ENCODE measurements at places on chromosomes 2 and 18.

DNA sequence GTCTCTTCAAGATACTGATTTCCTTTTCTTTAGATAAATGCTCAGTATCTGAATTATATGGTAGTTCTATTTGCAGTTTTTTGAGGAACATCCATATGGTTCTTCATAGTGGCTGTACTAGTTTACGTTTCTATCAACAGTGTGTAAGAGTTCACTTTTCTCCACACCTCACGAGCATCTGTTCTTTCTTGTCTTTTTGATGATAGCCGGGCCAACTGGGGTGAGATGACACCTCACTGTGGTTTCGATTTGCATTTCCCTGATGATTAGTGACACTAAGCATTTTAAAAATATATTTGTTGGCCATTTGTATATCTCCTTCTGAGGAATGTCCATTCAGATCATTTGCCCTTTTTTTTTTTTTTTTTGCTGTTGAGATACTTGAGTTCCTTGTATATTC, 458.8 kb downstream of the SETBP1 start:
- DNase-seq: no peak

- no peak for DNase-seq
Observed at GRCh38 chr2:201983174-201983573, 50.5 kb upstream of the FZD7 start.

DNA sequence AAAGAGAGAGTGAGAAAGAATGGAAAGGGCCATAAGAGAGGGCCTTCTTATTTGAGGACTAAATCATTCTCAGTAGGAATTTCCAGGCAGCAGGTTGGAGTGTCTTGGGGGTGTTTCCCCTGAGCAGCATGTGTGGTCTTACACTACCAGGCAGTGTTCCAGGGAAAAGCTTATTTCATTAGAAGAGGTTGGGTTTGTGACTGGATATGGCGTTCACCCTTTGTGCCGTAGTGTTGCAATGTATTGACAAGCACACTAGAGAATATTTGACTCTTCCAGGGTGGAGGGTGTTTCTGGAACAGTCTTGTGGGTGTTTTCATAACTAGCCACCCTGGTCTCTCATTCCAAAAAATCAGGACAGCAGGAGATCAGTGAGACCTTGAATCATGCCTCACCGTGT, 105.5 kb downstream of the NRP2 start:
- DNase-seq: no peak

DNA sequence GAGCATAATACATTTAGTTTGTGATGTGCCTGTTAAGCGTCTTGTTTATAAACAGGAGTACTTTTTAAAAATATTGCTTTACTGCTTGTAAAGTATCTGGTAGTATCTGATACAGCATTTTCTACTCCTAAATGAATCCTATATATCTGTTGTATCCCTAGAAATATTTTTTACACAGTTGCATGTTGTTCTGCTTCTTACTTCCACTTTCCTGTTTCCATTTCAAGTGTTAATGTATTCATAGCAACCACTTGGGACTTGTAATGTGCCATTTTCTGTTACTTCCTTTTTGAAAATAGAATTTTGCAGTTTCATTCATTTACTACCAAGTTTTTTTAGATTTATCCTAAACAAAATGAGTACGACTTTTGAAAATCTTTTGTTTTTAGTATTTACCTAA, 24.9 kb downstream of the CCNT2 start:
- DNase-seq: no peak

DNA sequence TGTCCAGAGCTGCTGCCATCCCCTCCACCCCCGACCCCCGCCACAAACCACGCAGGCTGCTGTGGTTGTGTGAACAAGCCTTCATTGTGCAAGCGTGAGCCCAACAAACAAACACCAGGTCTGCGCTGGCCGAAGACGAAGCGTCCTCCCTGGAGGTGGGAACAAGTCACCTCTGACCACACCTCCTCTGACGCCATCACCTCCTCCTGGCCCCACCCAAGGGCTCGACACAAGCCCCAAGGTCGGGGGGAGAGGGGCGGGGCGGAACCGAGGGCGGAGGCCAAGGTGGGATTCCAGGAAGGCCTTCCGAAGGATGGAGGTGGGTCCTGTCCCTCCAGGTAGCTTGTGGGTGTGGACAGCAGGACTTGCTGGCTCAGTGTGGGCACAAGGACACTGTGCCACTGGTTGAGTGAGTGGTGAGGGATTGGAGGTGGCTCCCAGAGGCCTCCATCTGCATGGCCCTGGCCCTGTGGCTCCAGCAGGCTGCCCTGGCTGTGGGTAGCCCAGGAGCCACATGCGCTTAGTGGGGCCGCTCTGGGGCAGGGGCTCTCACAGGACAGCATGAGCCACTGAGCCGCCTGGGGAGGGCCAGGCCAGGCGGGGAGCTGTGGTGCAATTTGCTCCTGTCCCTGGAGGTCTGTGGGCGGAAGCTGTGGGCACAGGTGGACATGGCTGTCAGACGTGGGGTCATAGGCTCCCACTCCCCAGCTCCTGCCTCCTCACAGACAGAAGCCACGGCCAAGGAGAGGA, 7.4 kb upstream of the GPR17 start:
- no peak for DNase-seq

DNA sequence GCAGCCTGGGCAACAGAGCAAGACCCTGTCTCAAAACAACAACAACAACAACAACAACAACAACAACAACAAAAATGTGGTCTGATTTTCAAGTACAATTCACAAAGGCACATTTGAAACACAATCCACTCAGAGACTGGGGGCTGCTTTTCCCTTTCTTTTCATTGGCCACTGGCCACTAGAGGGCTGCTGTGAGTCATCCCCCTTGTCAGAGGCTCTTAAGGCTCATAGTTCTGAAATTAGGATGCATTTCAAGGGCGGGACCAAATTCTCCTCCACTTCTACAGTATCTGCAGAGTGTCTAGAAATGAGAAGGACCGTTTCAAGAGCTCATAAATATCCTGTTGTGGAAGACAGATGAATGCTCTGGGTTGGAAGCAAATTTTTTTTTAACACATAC, 285.4 kb downstream of the NRXN1 start:
- peak; percentile 0 for DNase-seq

- no peak for DNase-seq
Observed at GRCh38 chr2:181313845-181314244, 143.3 kb upstream of the ITGA4 start.

DNA sequence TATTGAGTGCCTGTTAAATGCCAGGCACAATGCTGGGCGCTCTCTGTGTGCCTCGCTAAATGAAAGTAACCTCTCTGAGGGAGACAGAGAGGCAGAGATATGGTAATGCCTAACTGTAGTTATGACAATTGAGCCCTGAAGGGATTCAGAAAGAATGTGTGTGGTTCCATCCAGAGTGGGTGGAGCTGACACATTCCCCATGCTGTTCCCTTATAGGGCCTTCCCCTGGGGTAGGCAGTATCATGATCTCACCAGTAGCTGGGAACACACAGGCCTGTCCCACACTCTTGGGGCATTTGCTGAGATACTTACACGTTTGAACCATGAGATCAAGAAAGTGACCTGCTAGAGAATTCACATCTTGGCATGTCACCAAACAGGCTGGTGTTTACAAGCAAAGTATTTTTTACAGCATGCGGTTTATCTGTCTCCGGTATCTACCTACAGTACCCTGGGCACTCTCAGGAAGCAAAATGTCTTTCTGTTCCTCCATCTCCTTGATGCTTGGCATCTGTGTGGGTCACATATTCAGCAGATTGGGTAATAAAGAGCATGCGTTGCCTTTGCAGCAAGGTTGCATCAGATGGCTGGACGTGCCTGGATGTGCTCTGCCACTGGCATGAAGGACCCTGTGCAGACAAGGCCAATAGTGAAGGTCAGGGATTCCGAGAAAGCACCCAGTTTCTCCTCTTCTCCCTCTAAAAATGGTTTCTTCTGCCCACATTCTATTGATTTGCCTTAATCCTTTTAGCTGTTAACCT, 9.4 kb downstream of the CTIF start:
- DNase-seq: no peak

DNA sequence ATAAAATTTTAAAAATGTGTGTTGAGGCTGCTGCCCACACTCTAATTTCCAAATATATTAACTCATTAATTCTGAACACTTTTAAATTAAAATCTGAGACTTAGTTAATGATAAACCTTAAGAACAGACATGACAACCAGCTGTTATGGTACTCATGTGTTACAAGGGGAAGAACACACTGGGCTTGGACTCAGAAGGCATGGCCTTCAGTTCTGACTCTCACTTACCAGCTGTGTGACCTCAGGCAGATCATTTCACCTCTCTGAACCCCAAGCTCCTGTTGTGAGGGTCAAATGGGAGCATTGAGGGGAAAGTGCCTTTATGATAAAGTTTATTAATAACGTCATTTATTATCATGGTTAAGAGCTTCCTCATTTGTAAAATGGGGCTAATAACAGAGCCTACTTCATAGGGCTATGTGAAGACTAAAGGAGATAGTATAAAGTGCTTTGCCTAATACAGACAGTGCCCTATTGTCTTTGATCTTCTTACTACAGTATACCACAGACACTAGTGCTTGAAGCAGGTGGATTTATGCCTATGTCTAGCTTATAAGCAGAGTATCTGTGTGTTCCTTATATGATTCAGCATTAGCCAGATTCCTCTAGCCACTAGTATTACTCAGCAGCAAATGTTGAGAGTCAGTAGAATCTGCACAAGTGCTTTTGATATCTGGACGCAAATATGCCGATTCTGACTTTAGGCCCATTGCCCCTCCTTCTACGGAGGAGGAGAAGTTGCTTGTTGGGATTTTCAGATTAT, 99.6 kb downstream of the SGPP2 start:
- DNase-seq: no peak

GRCh38 chr2:19746137-19746600, 155.6 kb downstream of the TTC32 start:
- DNase-seq: no peak

DNA sequence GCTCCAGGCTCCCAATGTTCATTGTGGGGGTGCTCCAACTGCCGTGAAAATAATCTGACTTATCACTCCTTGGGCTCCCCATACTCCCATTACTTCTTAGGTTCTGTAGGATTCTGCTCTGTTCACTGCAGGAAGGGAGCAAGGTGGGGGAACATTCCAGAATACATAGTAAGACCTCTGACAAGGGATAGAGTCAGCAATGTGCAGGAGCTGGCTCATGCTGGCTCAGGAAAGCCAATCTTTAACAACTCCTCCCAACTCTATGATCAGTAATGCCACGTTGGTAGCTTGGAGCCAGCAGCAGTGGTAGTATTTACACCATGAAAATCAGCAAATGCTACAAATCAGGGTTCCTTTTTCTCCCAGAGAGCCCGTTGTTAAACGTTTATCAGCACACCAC, 44.4 kb downstream of the FECH start:
- no peak for DNase-seq

DNA sequence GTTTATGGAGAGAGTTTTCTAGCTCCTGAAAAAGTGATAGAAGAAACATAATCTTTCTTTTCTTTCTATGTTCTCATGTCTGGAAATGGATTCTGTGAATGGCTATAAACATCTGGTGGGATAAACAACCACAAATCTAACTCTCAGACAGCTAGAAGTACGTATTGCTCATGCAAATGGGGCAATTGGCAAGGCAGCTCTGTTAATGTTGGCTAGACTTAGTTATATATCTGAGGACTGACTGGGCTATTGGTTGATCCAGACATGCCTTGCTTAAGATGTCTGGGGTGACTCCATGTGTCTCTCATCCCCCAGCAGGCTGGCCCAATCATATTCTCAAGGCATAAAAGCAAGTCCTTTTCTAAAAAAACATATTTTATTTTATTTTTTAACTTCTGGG, 939.2 kb upstream of the NRXN1 start:
- DNase-seq: no peak

GRCh38 chr2:127661072-127661649, 14.2 kb downstream of the LIMS2 start:
- no peak for DNase-seq

- DNase-seq: peak; percentile 77
Observed at GRCh38 chr18:48940854-48941611, 9.7 kb downstream of the SMAD7 start.

GRCh38 chr2:154771664-154772284, 73.3 kb downstream of the KCNJ3 start:
- no peak for DNase-seq

DNA sequence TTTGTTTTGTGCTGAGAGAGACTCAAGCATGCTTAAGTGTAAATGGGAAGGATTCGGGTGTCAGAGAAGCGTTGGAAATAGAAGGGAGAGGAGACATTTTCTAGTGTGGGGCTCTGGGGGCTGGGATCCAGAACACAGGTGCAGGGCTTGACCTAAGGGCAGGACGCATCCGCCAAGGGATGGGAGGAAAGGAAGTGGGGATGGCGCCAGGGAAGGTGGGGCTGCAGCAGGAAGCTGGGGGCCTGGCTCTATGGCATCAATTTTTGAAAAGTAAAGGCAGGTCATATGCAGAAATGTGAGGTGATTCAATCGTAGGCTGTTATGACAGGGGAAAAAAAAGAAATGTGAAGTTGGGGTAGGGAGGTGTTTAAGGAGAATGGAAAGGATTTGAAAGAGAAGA, 143.2 kb upstream of the SERTAD2 start:
- DNase-seq: no peak

DNA sequence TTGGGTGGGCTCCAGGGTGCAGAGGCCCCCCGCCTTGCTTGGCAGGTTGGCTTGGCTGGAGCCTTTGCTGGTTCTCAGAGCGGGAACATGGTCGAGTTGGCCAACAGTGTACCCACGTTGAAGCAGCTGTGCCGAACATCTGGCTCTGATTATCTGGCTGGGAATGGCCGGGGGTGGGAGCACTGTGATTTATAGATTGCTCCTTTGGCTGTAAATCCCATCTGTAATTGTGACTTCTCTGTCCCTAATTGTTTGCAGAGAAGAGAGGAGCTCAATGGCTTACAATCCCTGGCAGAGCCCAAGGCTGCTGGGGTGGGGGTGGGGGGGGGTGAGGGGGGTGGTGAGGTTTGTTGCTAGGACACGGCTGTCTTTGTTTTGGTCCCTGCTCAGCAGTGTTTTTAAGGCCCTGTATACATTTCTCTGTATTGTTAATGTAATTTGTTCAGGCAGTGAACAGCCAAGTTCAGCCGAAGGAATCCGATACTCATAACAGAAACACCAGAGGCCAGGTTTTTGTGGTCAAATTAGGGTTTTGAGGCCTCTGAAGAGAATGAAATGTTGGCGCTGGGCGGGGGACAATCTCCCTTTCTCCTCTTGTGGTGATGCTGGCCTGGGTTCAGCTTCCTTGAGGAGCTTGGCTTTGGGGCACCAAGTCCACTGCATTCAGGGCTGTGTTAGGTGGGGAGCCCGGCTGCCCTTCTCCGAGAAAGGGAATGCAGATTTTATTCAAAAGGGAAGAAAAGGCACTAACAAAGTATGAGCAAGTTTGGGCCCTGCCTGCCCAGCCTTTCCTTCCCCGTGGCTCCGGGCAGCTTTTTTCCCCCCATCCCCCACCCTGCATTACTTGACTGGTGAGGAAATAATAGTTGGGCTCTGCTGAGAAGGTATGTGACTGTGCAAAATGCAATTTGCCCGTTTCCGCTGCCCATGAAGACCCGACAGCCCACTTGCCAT, 82.5 kb downstream of the TCF7L1 start:
- no peak for DNase-seq

DNA sequence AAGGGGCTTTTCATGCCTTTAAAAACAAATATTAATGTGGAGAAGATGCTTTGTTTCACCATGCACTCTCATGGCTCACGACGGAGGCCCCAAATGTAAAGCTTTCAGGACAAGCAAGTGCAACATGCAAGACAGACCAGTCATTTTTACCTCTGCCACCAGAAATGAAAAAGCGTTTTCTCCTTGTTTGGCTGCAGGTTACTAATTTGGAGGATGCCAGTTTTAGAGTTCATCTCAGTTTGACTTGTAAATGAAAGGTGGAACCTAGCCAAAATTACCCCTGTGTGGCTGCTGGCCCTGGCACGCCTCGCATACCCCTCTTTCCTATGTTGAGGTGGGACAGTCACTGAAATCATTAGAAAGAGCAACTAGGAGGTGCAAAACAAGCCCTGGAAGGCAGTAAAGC, 138.6 kb downstream of the BCL2 start:
- DNase-seq: no peak

- no peak for DNase-seq
Observed at GRCh38 chr2:163252199-163252598, 413.6 kb upstream of the KCNH7 start.
